8988T (cell line): ENCODE measurements at places on chromosomes 6 and 20.

DNA sequence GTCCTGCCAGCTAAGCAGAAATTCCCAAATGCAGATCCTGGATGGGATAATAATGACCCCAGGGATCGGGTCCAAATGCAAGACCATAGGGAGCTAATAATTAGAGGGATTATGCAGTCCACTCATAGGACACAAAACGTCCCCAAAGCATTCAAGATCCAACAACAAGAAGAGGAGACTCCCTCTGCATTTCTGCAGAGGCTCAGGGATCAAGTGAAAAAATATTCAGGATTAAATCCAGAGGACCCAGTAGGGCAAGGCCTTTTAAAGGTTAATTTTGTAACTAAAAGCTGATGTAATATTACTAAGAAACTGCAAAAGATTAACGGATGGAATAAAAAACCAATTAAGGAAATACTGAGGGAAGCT is 22.2 kb downstream of the HLA-A start:
- no peak for DNase-seq

GRCh38 chr20:51021067-51022025 is 1.6 kb downstream of the KCNG1 start:
- no peak for DNase-seq

GRCh38 chr20:23234311-23235078 is 116.1 kb upstream of the NXT1 start:
- no peak for DNase-seq

- peak; percentile 97 for DNase-seq
Observed at GRCh38 chr6:31769684-31770371, 7.3 kb downstream of the VWA7 start.

DNA sequence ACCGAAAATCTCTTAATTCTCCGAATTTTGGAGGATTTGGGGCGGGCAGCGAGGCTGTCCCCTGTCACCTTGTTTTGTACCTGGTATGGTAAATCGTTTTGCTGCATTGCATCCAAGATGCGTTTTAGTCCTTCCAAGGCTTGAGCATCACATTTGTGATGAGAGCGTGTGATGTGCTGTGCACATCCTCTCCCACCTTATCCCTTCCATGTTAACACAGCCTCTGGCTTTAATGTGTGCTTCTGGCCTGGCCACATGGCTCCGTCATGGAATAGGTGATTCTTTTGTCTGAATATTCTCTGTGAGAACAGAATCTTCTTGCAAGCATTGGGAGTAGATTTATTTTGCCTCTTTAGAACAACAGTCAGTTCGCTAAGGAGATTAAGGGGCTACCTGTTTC is 763 bp downstream of the TMEM14A start:
- DNase-seq = no peak

DNA sequence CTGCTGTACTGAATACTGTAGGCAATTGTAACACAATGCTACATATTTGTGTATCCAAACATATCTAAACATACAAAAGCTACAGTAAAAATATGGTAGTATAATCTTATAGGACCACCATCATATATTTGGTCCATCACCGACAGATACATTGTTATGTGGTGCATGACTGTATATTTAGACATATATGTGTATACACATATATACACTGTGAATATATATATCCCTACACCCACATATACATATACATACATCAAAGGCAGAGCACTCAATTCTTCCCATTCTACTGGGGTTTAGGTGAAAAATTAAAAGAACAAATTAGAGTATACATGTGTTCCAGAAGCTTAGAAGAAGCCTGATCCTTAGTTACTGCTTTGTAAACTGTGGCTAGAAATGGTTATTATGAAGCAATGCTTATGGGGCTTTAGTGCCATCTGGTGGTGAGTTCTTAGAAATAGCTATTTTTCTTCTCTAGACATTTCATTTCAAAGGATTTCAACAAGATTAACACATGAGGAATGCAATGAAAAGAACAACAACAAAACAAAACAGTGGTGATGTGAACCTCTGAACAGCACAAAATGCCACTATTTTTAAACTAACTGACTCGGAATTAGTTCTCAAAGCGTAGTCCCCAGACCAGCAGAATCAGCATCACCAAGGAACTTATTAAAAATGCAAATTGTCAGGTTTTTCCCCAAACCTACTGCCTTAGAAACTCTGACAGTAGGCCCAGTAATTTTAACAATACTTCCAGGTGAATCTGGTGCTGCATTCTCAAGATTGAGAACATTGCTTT is 38.0 kb downstream of the PKHD1 start:
- DNase-seq = peak; percentile 18

- DNase-seq = no peak
Observed at GRCh38 chr6:31568537-31568961, 3.5 kb upstream of the LTA start.

GRCh38 chr20:13419477-13419876 is 198.4 kb downstream of the ISM1 start:
- DNase-seq = no peak

DNA sequence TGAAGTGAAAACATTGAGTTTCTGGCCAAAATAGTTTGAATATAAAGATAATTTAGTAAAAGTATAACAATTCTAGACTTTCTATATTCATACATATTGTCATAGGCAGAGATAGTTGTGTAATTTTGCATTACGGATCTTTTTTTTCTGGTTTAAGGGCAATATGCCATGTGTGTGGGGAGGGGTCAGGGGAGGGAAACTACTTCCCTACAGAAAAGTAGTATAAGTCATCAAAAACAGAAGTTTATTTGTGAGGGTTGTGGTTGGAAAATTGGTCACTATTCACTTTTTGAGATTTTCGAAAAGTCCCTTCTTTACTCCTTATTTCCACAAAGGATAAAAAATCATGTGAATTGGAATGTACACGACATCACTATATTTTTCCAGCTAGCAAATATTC is 288.2 kb upstream of the PREP start:
- DNase-seq = no peak

GRCh38 chr20:10263385-10264165 is 44.9 kb downstream of the SNAP25 start:
- no peak for DNase-seq

DNA sequence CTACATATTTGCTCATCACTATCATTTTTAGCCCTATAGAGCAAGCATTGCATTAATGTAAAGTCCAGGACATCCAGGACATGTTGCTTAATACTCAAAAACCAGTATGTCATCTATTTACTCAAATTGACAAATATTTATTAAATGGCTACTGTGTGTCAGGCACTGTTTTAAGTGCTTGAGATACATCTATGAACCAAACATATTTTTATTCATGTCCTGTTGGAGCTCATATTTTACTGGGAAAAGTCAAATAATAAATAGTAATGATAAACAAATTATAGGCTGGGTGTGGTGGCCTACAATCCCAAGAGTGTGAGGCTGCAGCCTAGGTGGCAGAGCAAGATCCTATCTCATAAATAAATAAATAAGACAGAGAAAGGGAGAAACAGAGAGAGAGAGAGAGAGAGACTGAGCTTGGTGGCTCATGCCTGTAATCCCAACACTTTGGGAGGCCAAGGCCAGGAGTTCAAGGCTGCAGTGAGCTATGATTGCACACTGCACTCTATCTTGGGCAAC is 227.9 kb downstream of the GJA1 start:
- DNase-seq = no peak

DNA sequence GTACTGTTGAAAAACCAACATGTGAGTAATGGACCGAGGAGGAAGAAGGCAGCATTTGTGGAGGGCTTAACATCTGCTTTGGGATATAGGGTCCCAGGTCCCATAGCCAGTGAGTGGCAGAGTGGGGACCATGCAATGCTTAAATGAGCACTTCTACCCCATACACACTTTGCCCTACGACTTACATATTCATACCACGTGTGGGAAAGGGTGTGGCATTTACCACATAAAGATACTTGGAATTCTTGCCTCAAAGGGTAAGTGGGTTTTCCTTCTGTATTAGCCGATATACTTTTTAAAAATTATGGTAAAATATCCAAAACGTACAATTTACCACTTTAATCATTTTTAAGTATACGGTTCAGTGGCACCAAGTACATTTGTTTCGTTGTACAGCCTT is 199.3 kb downstream of the BACH2 start:
- no peak for DNase-seq

DNA sequence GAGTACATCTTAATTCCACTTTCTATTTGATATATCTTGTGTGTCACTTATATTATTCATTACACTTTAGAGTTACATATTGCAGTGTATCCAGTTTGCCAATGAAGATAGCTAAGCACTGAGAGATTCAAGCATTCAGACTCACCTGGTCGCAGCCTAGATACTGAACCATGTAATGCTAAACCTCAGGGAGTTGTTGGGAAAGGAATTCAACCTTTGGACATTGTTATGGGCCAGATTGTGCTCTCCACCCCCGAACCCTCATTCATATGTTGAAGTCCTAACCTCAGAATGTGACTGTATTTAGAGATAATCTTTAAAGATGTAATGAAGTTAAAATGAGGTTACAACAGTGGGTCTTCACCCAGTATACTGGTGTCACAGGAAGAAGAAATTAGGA is 13.8 kb upstream of the KIF16B start:
- DNase-seq = no peak

DNA sequence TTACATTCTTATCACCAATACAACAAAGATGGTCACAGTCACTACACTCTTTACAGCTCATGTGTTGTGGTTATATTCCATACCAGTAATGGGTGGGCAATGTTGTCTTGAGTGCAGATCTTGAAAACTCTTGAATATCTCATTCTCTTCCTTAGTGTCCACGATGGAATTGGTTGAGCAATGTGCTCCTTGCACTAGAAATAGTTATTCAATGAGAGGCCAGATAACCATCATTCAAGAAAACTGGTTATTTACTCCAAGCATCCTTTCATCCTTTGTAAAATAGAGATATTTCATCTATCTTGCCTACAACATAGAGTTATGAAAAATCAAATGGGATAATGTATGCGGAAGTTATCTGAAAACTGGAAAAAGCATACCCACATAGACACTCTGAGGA is 215.9 kb downstream of the ARHGAP18 start:
- DNase-seq = no peak

- DNase-seq = no peak
Observed at GRCh38 chr6:127103482-127103881, 15.0 kb upstream of the RSPO3 start.

DNA sequence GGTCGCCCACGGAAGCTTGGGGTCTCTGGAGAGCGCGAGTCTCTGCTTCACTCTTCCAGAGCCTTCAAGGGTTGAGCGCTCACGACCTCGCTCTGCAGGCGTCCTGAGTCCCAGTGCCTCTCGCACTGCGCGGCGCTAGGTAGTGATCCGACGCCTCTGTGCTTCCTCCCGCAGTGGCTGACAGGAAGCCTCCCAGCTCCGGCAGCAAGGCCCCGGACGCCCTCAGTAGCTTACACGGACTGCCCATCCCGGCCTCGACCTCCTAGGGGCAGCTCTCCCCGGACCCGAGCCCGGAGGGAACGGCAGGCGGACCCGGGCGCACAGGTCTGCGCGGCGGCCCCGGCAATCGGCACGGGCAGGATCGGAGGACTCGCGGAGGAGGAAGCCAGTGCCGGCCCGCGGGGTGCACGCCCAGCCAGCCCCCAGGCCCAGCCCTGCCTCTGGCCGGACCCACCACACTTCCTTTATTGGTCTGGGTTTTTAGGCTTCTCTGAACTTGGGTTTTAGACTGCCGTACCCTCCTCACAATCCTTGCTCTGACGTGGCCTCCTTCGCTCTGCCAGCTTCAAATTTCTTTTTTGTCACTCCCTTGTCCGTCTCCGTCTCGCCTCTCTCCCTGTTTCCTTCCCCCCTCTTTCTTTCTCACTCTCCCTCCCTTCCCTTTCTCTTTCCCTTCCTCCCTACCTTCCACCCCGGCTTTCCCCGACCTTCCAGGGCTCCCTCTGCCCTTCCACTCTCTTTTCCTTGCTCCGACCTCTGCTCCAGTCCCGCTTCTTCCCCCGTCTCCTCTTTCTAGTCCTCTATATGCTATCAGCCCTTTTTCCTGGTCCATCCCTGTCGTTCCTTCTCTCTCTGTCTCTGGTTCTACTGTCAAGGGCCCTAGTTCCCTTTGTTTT is 9.1 kb downstream of the PAX1 start:
- no peak for DNase-seq

DNA sequence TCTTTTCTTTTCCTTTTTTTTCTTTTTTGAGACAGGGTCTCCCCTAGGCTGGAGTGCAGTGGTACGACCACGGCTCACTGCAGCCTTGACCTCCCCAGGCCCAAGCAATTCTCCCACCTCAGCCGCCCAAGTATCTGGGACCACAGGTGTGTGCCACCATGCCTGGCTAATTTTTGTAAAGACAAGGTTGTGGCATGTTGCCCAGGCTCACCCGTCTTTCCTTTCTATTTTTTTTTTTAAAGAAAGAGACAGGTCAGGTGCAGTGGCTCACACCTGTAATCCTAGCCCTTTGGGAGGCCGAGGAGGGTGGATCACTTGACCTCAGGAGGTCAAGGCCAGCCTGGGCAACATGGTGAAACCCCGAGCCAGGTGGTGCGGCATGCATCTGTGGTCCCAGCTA is 16.6 kb downstream of the BANF2 start:
- no peak for DNase-seq

DNA sequence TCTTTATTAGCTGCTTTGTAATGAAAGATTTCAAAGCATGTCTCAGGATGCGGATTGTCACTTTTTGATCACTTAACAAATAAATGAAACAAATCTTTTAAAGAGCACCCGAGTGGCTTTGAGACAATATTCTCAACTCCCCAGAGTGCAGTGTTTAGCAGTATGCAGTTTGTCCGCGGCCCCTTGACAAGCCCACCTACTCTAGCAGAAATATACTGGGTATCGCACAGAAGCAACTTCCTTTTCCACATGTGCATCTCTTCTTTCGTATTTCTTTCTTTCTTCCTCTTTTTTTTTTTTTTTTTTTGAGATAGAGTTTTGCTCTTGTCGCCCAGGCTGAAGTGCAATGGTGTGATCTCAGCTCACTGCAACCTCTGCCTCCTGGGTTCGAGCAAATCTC is 84.5 kb upstream of the FAM184A start:
- no peak for DNase-seq

DNA sequence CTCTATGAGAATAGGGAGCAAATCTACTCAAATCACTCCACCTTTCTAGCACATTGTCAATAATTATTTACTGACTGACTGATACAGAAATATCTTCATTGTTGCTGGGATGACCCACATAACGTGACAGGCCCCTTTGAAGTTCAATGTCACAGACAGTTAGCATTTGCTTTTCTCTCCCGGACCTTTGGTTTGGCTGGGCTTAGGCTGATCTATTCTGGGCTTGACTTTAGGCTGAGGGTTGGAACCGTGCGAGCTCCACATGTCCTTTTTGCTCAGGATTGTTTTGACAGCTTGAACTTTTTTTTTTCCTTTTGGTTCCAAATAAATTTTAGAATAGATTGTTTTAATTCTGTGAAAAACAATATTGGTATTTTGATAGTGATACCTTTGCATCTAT is 12.0 kb downstream of the ULBP3 start:
- DNase-seq = no peak

- no peak for DNase-seq
Observed at GRCh38 chr20:5065879-5066383, 53.8 kb downstream of the PCNA start.

DNA sequence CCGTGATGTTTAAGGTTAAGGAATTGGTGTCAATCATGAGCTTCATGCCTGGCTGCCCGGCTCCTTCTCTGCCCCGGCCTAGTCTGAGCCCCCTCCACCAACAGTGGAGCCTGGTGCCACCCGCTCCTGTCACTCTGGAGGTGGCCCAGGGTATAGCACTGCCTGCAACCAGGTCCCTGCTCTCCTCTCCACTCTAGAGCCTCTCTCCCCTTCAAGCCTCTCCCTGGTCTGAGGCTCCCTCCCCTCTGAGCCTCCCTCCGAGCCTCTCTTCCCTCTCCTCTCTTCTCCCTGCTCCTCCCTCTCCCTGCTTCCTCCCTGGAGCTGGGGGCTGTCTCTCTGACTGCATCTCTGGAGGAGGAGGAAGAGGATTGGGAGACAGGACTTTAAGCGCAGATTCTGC is 31.3 kb upstream of the MRGBP start:
- DNase-seq = no peak

- no peak for DNase-seq
Observed at GRCh38 chr6:35487658-35488516, 9.0 kb downstream of the TEAD3 start.
